ENCODE measurements at places on chromosomes 4 and X. TPM values are rescaled to one million over a fixed set of nuclear protein-coding genes. Genes with fewer than 3 reads are reported as not detected.

SSX2B gene
- polyA plus RNA-seq = not detected

UGT2B28 gene
- polyA plus RNA-seq = not detected

- no peak for DNase-seq
Measured at GRCh38 chr4:2142630-2143427, 83.7 kb downstream of the NAT8L start.

GRCh38 chr4:1201851-1202525, 29.6 kb upstream of the SPON2 start:
- DNase-seq = no peak

DNA sequence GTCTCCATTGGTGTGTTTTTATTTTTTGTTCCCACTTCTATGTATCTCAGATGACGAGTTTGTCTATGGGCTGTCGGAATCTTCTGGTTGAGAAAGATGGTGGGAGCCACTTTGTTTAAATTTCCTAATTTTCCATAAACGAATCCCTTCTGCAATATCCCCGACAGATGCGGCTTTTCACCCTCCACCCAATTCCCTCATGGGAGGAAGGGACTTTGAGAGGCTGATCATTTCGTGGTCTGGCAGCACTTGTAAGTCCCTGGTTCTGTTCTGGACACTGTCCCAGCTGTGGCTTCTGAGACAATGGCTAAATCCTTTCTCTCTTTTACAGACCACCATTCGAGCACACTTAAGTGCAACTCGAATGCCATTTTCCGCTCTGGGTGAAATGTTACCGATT, 72.2 kb upstream of the PUDP start:
- no peak for DNase-seq

GRCh38 chr4:153008578-153009199, 72.6 kb downstream of the FHDC1 start:
- DNase-seq = no peak

- DNase-seq = peak; percentile 71
Measured at GRCh38 chr4:87843936-87844335, 11.2 kb downstream of the MEPE start.

GRCh38 chrX:150873616-150874015, 24.9 kb downstream of the CD99L2 start:
- peak; percentile 63 for DNase-seq

DNA sequence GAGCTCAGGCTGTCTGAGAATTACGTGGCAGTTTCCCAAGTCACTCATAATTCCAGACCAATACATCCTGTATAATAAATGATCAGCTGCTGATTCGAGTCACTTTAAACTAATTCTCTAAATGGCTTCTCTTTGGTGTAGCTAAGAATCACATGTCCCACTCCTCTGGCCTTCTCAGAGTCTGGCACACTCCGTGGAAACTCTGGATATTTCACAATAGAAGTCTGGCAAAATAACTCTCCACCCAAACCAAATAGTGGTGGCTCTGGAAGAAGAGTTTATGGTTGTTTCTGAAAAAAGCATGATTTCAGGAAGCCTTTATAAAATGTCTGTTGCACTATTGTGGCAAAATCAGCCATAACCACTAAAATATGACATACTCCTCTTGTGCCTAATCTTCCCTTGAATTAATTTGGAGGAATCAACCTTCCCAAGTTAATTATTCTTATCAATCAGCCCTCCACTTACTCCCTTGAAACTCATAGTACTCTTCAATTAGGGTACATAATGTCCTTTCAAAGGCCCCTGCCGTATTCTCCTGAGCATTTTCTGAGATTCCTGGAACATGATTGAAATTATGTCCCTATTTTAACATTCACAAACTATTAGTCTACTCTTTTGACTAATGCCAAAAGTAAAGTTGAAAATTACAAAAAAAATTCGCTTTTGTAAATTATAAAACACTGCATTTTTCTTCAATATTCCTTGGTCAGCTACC, 991.6 kb downstream of the FAT4 start:
- DNase-seq = no peak

DNA sequence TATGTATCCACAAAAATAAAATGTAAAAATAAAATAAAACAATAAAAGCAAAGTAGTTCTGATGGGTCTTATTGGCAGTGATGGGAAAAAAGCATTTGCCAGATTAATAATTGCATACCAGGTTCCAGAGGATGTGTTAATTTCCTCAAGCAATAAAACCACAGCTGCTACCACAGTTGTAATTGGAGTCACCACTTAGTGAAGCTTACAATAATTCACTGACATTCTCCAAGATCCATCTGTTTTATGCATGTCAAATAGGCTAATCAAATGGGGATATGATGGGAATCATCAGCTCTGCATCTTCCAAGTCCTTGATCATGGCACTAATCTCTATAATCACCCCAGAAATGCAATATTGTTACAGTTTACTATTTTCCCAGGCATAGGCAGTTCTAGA, 123.5 kb upstream of the EMCN start:
- DNase-seq = no peak

DNA sequence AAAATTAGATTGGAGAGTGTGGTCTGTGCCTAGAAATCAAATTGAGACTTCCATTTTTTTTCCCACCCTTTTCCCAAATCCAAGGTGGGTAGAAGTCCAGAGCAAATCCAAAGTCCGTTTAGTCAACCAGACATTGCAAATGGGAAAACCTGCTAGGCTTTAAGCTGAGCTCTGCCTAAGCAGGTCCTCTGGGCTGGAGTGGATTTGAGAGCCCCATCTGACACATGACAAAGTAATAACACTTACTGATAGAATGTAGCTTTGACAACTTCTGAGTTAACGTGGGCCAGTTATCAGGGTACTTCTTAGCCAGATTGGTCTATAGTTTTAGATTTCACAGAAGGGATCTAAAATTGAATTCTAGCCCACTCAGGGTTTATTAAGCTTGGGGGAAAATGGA, 242.3 kb downstream of the GALNTL6 start:
- no peak for DNase-seq

DNA sequence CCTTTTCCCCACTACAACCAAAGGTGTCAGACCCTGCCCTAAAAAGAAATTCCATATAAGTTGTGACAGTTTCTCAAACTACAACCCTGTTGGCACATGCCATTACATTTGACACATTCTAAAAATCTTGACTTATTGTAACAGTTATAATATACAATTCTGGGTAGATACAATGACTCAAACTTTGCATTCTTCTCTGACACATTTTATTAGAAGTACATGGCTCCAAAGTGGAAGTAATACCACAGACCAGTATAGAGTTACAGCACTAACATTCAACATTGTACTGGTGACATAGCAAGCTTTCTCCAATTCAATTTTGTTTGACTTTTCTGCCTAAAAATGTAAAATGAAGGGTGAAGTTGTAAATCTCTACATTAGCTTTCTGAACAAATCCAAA, 196.6 kb upstream of the ETNPPL start:
- no peak for DNase-seq

DNA sequence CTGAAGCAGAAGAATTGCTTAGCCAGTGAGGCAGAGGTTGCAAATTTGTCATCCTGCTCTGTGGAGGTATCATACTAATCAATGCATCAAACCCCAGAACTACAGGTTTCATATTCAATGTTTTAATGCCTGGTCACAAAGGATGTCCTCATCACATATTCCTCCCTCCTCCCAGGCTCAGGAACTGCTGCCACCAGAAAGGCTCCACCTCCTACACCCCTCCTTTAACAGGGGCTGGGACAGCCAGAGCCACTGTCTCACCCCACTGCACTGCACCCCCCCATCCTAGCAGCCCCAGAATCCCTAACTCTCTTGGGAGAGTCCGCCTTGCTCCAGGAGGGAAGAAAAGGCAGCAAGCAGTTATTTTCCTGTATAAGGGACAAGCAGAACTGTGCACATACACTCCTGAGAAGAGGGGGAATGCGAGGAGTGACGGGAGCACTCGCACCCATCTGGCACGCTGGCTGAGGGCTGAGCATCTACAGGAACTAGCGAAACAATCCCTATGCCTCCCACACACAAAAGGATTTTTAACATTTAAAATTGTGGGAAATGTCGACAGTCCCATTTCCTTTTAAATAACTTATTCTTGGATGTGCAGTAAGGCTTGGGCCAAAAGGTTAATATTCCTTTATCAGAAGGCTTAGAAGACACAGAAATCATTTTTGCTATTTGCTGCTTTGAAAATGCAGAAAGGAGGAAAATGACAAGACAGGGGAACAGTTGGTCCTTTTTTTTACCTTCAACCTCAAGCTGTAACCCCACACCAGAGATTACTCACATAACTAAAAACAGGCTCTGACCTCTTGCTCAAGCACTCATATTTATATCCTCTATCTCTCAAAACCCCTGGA, 27.8 kb downstream of the CD99L2 start:
- no peak for DNase-seq

DNA sequence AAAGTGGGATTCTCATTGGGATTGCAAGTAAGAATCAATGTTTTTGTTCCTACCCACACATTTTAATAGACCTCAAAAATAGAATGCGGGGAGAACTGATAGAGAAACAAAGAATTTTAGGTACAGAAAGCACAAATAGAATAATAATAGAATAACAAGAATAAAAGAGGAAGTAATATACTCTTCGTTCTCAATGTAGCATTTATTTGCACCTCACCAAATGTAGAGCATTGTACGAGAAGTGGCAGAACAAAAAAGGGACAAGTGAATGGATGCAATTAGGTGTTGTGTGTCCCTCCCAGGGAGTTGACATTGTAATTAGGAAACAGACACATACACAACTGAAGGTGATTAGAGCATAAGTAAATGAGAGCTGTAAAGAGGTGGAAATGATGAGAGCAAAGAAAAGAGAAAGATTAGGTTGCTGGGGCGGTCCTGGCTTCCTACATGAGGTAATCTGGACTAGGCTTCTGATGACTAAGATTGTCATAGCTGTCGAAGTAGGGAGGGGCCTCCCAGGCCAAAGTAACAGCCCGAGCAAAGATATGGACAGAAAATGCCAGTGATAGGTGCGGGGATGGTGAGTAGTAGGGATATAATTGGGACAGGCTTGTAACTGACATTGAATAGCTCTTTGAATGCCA, 10.4 kb downstream of the RAB9A start:
- DNase-seq = no peak

- DNase-seq = no peak
Measured at GRCh38 chr4:173802662-173803022, 272.6 kb upstream of the HAND2 start.

DNA sequence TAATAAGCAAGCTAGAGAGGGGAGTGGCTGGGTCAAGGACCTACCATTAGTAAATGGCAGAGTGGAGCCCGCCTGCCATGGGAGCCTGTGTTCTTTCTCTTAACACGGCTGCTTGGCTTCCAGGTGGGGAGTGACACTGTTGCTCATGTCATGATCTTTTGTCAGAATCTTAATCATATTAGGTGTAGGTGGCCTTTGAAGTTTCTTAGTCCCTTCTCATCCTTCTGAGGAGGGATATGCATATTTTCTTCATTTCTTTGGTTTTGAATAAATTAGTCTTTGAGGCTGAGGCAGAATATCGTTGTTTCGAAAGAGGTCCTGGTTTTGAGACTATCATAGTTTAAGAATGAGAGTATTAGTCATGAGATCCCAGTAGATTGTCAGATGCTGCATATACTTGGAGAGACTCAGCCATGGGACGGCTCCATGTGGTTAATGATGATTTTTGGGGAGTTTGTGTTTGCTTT, 28.9 kb downstream of the SNX25 start:
- DNase-seq = no peak

DNA sequence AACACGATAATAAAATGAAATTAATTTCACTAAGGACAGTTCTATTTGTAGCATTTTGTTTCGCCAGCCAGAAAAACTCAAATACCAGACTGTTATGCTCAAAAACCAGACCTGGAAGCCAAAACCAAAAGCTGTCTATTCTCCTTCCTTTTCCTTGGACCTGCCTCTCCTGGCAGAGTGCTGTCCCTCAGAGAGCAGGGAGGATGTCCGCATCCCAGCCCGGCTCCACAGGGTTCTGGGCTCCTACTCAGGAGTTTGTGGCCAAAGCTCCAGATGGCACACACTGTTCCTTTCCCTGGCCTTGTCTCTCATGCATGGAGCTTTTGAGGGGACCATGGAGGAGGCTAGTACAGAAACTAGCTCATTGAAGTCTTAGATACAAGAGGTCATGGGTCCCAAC, 41.9 kb upstream of the C1QTNF7 start:
- DNase-seq = no peak

Data from foreskin keratinocyte (primary cell).